Smooth muscle cell of the pulmonary artery (primary cell): ENCODE measurements at places on chromosomes 13 and 19. TPM values are rescaled to one million over a fixed set of nuclear protein-coding genes. Genes with fewer than 3 reads are reported as not detected.

KLK1 gene
- total RNA-seq: not detected in 2 replicates

SYCN gene
- not detected in 2 replicates for total RNA-seq

PRSS57 gene
- total RNA-seq: not detected in 2 replicates

PRR12 gene
- 4.2 and 6.1 TPM in 2 replicates for total RNA-seq

ZNF808 gene
- 23.9 and 24.8 TPM in 2 replicates for total RNA-seq

UBE2L5 gene
- total RNA-seq: 0.07 TPM in 1 of 2 replicates, not detected in the other

SPTBN4 gene
- total RNA-seq: 1.2 and 5.3 TPM in 2 replicates

ZNF296 gene
- 0.07 and 0.17 TPM in 2 replicates for total RNA-seq

NUMBL gene
- 50.4 and 65.7 TPM in 2 replicates for total RNA-seq

PRR36 gene
- total RNA-seq: 0.10 TPM in 1 of 2 replicates, not detected in the other
